ENCODE measurements at places on chromosomes 12 and 14.

DNA sequence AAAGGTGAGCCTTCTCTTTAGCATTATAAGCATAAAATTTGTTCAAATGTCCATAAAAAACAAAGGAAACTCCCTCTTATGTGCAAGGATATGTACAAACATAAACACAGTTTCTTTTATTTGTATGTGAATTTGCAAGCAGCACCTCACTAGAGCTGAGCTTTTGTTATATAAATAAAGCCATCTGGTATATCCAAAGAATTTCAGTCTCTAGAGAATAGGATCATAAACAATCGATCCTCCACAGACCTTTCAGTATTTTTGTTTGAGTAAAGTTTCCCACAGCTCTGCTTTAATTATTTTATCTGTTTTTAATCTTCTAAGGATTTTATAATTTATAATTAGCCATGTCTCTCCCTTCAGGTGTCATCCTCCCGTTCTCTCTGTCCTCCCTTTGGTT lies 89.2 kb downstream of the OTOGL start:
- DNase-seq, result no peak

GRCh38 chr12:22101749-22102243 lies 55.8 kb downstream of the CMAS start:
- no peak for DNase-seq

GRCh38 chr12:90854136-90854689 lies 100.8 kb downstream of the CCER1 start:
- no peak for DNase-seq

GRCh38 chr12:49644620-49644994 lies 21.2 kb downstream of the PRPF40B start:
- peak; percentile 68 for DNase-seq

GRCh38 chr12:29273178-29273843 lies 107.7 kb downstream of the ERGIC2 start:
- no peak for DNase-seq

DNA sequence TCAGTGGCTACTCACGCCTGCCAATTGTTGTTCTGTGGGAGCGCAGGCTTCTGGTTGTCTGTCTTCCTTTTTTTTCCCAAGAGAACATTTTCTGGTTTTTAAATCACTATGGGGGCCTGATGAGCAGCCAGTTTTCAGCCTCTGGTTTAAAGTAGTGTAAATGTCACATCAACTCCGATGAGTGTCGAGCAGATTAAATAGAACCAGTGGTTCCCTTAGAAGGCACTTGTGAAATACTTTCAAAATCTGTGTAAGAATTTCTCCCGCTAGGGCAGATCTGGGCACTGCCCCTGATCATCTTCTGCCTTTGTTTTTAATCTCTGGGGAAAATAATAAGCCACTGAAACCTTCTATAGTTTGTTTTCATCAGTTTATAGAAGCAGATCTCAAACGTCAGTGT lies 130.4 kb downstream of the PRIMA1 start:
- DNase-seq, result no peak

DNA sequence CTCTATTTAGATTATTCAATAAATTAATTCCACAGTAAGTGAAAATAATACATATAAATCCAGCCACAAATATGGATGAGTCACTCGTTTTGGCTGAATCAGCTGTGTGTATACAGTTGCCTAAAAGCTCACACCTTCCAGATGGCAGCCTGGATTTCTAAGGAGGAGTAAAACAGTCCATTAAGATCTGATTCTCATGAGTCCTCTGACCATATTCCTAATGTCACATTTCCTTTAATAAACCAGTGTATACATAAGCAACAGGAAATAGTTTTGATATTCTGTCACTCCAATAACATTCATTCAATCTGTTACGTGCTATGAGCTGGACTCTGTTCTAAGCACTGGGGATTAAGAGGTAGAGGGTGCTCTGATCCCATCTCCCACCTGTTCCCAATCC lies 21.8 kb downstream of the MDM1 start:
- DNase-seq, result no peak
